Activated CD4-positive, alpha-beta T cell treated with anti-CD3 and anti-CD28 coated beads, Interleukin-2, amount 50 U/mL, for 24 hours (primary cell): ENCODE measurements at places on chromosomes 12 and 14.

DNA sequence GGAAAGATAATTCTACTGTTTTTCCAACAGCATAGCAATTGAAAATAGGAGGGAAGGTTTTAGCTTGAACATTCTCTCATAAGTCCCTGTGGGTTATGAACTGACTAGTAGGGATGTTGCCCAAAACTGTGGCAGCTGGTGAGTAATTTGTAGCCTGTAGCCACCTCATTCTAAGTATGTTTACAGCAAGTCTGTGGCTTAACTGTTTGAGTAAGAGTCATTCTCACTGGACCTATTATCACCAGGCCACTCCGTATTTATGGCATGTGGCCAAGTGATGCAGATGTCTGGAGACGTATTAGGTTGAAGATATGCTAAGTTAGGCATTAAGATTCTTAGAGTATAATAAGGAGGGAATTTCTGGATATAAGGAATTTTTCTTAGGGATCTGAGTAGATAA is 458.3 kb downstream of the ETNK1 start:
- DNase-seq = no peak

DNA sequence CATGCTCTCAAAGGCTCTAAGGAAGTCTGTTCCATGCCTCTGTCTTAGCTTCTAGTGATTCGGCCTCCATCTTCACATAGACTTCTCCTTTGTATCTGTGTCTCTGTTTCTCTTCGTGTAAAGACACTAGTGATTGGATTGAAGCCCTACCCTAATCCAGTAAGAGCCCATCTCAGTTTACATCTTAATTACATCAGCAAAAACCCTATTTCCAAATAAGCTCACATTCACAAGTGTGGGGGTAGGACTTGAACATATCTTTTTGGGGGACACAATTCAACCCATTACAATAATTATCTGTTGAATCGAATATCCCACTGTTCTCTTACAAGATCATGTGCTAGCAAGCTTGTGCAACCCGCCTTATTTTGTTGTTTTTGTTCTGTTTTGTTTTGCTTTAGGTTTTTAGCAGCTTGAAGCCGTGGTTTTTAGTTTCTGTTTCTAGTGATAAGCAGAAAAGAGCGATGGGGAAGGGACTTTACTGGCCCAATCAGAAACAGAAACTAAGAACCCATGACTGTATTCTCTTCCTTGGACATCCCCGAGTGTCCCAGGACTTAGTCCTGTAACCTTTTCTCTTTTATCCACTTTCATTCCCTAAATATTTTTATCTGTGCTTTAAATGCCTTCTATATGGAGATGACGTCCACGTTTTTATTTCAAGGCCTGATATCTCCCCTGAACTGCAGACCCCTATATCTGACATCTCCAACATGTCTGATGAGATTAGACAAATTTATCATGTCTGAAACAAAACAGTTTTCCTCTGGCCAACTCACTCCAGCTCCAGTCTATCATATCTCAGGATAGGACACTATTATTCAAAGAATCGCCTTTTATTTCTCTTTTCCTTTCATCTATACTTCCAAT is 353.0 kb downstream of the CCDC91 start:
- DNase-seq = no peak

DNA sequence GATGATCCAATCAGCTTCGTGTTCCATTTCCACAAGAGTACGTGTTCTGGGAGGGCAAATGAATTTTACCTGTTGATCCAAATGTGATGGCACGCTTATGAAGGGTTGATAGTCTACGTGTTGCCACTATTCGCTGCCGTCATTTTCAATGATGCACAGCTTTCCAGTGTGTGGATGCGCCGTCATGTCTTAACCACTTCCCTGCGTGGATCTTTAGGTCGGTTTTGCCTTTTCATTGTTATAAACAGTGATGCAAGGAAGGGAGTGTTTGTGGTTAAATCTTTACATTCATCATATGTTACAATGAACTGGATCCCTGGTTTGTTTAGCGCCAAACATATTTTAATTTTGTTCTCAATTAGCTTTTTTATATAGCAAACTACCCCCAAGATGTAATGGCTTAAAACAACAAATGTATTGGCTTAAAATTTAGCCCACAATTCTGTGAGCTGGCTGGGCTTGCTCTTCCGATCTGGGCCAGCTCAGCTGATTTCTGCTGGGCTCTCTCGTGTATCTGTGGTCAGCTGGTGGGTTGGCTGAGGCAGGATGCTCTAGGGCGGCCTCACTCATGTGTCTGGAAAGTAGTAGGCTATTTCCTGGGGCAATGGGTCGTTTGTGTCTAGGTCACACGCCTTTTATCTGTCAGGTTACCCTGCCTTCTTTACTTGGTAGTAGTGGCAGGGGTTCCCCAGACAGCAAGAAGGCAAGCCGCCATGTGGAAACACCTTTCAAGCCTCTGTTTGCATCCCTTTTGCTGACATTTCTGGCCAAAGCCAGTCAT is 176.7 kb downstream of the CRADD start:
- DNase-seq = no peak

GRCh38 chr12:13404631-13405473 is 208.3 kb downstream of the EMP1 start:
- DNase-seq = no peak

DNA sequence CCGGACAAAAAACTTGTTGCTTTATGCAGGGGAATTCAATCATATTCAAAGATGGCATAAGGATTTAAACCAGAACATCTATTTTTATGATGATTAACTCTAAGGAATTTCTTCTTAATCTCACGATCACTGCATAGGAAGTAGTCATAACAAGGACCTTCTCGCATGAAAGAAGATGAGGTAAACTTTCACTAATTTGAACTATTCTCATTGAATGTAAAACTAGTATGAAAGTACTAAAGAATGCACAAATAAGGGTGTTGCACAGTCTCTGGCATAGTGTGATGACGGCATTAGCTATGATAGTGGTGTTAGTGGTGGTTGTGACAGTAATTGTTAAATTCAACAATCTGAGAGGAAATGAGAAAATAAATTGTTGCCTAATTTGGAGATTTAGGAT is 280.0 kb downstream of the SLC6A15 start:
- DNase-seq = no peak
